ENCODE measurements at places on chromosomes 5 and 9.

- DNase-seq = no peak
Measured at GRCh38 chr5:127306647-127307046, 16.1 kb downstream of the MEGF10 start.

DNA sequence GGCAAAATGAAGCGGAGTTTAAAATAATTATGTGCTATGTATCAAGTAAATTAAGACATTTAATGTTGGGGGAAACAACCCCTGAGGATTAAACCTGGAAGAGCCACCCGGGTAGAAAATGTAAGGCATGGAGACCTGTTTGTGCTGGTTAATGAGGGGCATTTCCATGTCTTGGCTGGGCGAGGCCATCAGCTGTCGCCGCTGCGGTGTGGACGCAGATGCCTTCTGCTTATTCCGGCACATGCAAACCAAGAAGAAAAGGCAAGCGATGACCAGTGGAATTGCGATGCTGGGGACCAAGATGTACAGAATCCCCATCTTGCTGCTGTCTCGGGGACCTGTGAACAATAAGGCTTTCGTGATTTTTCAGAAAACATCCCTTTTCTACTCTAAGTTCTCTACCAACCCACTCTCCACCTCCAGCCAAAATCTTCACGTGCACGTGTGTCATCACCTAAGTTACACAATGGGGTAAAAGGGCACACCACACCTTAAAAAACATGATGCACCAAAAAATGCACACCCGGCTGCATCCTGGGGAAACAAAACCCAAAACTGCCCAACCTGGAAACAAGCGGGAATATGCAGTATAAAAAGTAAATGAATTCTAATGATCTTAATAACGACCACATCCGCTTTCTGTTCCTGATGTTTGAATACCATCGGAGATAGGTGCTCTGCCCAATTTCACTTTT, 223.5 kb downstream of the ROR2 start:
- no peak for DNase-seq

- DNase-seq = no peak
Measured at GRCh38 chr9:11506980-11507379, 894.2 kb upstream of the PTPRD start.

DNA sequence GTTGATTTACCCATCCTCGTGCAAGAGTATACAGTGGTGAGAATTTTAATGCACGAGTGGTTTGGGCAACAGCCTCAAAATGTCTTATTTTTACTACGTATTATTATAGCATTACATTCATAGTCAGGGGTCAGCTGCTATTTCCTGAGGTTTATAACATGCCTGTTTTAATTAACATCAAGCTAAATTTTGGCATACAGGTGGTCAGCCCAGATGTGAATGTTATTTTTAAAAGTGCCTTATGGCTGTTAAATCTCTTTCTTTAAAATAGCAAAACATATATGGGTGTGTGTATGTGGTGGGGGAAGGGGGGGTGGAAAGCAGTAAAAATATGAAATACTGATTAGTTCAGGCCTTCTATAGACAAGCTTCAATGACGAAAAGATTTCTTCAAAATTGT, 424.5 kb upstream of the CLINT1 start:
- DNase-seq = no peak

DNA sequence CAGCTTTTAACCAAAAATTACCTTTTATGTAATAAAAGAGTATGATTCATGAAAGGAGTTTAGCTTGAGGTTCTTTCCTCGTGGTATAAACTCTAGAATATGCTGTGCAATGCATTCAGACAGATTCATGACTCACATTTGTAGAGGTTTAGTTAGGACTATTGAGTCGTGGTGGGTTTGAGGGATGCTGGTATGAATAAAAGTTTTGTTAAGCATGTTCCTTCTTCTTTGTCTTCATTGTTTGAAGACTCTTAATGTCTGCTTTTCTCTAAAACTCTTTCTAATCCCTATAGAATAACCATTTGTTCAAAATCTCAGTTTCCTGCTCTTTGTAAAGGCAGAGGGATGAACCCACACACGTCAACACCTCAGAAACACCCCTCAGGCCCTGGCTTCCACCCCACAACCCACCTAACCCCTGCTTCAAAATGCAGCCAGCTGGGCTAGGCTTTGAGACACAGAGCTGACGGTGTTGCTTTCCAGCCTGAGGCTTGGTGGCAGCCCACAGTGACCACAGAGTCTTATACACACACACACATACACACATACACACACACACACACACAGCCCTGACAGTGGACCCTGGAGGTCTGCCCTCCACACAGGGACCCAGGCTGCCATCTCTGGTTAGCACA, 69.0 kb upstream of the IRX1 start:
- DNase-seq = no peak

DNA sequence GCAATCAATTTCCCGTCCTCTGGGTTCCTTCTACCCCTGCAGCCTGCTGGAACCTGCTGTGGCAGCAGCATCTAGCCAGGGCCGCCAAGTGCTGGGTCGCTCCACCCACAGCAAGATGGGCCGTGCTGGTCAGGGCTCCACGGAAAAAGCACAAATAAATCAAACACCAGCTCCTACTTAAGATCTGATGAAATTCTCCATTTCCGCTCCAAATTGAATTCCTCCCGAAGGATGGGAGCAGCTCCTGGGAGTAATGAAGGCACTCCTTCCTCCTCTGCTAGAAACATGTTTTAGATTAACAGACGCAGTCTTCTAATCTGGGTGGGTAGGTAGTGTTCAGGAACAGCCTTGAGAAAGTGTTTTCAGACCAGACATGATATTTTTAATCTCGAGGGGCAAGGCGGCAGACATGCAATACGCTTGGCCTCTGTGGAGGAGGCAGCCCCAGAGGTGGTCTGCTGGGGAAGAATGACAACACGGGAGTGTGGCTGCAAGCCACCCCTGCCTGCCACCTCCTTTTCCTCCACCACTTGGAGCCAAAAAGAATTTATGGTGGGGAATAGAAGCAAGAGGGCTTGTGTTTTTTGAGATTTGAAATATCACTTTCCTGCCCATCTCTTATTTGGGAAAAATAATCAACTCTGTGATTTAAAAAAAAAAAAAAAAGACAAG, 194.1 kb downstream of the AOPEP start:
- no peak for DNase-seq

DNA sequence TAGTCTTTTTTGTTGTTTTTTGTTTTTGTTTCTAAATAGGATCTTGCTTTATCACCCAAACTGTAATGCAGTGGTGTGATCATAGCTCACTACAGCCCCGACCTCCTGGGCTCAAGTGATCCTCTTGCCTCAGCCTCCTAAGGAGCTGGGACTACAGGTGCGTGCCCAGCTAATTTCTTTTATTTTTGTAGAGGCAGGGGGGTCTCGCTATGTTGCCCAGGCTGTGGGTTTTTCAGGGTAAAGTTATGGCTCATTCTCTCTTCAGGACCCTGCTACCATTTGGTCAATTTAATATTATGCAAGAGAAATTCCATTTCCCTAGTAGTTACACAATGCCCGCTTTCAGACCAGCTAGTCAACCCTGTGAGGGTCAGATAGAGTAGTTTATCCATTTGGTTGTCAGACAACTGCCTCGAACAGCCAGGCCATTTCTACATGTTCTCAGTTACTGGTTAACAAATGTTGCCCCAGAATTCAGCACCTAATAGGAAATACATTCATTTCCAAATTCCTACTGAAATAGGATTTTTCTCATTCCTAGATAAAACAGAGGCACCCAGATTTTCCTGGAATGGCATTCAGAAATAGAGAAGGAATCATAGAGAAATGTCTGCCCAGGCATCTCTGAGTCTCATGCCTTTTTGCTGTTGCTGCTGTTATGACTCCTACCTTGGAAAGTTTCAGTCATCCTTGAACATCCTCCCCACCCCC, 6.4 kb upstream of the GLIS3 start:
- DNase-seq = no peak

GRCh38 chr9:121861501-121862180, 210.2 kb downstream of the DAB2IP start:
- DNase-seq = no peak

- DNase-seq = no peak
Measured at GRCh38 chr9:137286975-137287383, 9.5 kb downstream of the TOR4A start.

DNA sequence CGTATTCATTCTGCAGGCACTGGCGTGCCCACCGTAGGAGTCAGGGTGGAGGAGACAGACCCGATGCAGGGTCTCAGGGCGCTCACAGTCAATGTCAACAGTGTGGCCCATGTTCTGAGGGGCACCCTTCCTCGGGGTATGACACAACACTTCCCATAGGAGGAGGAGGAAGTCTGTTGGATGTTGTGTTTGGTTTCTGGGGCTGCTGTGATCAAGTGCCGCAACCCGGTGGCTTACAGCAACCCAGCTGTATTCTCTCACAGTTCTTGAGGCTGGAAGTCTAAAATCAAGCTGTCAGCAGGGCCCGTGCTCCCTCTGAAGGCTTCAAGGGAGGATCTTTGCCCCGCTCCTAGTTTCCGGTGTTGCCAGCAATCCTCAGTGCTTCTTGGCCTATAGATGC, 5.6 kb upstream of the HNRNPAB start:
- no peak for DNase-seq

DNA sequence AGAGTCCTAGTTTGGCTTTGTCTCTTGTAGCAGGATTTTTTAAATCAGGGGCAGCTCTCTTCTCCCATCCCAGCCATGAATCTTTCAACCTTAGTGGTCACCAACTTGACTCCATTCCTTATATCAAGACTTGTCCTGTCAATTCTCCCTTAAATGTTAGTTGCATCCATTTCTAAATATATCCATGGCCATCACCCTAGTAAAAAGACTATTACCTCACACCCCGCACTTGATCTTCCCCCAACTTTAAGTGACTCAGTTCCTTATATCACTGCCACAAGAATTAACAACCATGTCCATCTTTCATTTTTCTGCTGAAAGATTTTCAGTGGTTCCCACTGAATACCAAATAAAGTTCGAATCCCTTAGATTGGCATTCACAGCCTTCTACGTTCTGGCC, 67.0 kb downstream of the STX17 start:
- DNase-seq = no peak

- DNase-seq = no peak
Measured at GRCh38 chr5:18397371-18397770, 763.1 kb downstream of the TAF11L14 start.

GRCh38 chr5:158640593-158640980, 459.1 kb downstream of the EBF1 start:
- DNase-seq = no peak

DNA sequence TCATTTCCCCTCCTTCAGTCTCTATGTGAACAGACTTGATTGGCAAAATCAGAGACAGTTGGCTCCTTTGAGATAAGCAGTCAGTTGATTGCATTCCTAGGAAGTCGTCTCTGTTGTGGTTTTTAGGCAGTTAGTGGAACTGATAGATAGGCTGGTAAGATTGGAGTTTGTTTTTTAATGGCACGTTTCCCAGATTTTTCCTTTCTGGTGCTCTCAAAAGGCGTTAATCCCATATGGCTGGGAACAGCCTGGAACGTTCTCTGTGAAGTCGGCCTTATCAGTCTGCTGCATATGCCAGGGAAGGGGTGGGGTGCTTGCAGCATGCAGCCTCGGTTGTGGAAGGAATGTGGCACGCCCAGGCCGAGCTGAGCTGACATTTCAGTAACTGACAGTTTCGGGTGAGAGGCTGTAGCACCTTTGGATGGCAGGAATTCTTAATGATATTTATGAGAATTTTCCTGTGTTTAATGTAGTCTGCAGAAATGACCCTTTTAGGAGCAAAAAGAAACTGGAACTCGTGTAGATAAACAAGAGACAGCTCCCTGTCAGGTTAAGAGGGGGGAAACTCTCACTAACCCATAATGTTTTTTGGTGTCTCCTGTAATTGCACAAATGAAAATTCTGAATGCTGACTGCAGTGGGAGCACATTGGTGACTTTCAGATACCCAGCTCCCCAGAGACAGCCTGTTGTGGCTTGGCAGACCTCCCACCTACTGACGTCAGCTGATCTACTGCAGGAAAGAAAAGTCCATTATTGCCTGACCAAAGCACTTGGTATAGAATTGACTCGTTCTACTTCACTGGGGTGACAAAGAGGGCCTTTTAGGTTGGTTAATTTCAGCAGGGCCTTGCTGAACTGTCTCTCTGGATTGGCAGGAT, 6.3 kb downstream of the SPTAN1 start:
- peak; percentile 12 for DNase-seq

DNA sequence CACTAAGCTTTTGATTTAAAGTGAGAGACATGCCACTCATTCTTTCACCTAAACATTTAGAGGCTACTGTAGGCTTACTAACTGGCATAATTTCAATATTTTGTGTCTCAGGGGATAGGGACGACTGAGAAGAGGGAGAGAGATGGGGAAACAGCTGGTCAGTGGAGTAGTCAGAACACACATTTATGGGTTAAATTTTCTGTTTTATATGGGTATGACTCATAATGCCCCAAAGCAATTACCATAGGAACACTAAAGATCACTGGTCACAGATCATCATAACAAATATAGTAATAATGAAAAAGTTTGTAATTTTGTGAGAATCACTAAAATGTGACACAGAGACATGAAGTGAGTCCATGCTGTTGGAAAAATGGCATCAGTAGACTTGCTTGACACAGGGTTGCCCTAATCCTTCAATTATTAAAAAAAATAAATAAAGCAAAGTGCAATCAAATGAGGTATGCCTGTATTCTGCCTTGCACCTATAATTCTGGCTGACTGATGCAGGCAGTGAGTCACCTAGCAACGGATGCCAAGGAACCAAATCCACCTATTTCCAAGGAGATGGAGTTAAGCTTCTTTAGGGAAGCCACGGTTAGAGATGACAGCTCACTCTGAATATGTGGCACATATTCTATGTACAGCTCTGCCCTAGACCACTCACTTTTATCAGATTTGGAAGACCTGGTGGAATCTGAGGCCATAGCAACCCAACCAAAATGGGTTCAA, 166.1 kb downstream of the MARCHF11 start:
- no peak for DNase-seq

GRCh38 chr9:112896131-112896530, 5.5 kb upstream of the SLC46A2 start:
- no peak for DNase-seq

DNA sequence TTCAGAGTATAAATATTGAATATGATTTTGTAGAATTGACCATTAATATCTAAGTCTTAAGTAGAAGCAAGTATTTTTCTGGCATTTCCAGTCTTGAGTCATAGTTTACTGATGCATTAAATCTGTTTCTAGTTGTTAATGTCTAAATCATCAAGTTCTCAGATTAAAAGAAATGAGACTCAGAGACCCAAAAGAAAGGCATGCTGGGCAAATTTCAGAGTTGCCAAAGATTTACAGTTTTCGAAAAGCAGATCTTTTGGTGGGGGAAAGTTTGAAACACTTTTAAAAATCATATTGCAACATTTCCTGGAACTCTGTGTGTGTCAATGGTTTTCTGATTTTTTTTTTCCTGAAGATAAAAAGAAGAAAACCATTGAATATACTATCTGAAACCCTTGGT, 60.9 kb downstream of the ANKRD55 start:
- DNase-seq = no peak

DNA sequence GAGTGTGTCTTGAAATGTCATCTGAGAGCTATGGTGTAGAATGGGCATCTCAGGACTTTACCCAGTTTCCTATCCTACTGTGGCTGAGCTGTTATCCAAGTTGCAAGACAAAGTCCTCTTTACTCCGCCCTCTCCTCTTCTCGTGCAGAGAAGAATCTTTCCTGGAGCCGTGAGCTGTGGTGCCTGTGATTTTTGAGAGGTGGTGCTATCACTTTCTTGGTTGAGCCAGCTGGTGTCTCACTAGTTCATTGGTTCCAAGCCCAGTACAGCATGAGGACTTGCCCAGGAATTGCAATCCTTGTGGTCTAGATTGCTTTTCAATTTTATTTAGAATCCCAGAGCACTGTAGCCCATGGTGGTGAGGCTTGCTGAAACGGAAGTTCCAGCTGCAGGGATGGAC, 2300.3 kb downstream of the MAT2B start:
- no peak for DNase-seq

Measured in activated T-helper 9 cell treated with anti-CD3 and anti-CD28 coated beads, Interleukin-2, amount 50 U/mL, for 16 hours (primary cell).